Muscle of back (tissue), 13 donors: ENCODE measurements at places on chromosomes 4 and X.
A peak's percentile ranks its signal among the peaks of the same experiment; 100 is the strongest.

DNA sequence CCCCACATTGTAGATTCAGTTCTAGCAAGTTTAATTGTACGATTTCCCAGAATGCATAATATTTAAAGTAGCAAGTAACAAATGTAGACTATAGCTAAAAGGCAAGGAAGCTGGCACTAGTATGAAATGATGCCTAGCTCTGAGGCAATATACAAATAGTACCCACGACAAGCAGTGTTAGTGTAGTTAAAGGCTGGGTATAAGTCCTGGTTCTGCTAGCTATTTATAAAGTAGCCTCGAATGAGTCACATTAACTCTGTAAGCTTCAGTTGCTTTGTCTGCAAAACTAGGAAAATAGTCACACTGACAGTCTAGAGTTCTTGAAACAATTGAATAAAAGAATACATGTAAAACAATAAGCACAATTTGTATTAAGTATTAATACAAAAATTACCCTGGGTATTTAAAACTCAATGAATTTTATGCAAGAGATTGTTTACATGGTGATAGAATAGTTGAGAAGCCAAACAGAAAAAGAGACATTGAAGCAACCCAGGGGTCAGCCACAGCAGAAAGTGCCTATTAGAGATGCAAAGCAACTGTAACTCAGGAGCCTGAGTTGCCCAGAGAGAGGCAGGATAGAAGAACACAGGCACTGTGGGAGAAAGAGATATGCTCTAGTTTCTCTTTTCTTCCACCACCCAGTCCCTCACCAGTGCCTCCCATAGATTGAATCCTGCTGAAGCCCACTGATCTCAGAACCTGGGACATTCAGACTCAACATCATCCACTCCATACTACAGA, 949.0 kb downstream of the C4orf33 start:
- DNase-seq: no peak

- DNase-seq: peak; percentile 95
Observed at GRCh38 chr4:124712372-124713184, at the start of gene ANKRD50. TSS of gene ANKRD50 (minus strand) at chr4:124712732. CDS start at chr4:124710511, 2,221 bp downstream.

- DNase-seq: peak; percentile 2
Observed at GRCh38 chr4:28774344-28774743, 1913.7 kb downstream of the STIM2 start.

DNA sequence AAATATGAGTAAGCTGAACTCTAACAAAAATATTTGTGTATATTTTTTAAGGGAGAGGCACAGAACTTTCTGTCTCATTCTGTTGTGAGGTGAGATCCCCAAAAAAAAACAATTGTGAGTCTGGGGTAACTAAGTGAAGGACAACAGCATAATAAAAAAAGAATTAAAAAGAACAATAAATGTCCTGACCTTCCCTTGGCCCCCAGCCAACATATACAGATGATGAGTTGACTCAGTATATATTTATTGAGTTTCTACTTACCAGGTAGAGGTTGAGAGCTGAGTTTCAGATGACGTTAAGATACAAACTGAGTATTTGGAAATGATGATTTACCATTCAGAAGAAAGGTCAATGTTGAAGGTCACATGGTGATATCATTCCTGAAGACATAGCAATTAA, 239.5 kb downstream of the KCNIP4 start:
- DNase-seq: no peak

- no peak for DNase-seq
Observed at GRCh38 chr4:83873996-83874395, 338.1 kb downstream of the GPAT3 start.

DNA sequence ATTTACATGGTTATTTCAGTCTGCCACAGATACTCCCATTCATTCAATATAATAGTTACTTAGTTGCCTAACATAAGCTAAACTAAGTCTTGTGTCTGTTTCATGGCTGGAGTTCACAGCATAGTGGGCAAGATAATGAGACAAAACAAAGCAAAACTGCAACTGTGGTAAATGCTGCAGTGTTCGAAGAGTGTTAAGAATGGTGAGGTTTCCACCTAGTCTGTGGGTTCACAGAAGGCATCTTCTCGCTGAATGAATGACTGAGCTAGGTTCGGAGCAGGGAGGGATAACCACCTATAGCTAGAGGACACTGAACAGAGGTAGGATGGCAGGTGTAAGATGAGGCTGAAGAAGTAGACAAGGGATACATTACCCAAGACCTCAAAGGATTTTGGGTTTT, 171.0 kb downstream of the FBXW7 start:
- DNase-seq: no peak

DNA sequence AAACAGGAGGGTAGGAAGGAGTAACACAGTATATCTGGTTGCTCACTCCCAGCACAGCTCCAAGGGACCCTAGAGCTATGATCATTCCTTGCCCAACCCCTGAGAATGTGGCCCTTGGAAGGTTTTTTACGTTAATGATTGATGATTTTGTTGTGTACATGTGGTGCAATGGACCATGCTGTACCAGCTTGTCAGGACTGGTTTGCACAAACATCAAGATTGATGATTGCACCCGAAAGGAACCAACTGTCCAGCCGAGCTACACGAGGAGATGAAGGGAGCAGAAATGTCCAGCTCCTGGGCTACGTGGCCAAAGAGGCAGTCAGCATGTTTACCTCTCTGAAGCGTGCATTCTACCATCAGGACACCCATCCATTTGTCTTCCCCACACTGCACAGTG, 83.2 kb upstream of the USP9X start:
- DNase-seq: no peak

- DNase-seq: peak; percentile 15
Observed at GRCh38 chrX:136920001-136920400, 39.5 kb upstream of the RBMX start.

- DNase-seq: no peak
Observed at GRCh38 chr4:169225058-169225751, 45.6 kb downstream of the SH3RF1 start.

DNA sequence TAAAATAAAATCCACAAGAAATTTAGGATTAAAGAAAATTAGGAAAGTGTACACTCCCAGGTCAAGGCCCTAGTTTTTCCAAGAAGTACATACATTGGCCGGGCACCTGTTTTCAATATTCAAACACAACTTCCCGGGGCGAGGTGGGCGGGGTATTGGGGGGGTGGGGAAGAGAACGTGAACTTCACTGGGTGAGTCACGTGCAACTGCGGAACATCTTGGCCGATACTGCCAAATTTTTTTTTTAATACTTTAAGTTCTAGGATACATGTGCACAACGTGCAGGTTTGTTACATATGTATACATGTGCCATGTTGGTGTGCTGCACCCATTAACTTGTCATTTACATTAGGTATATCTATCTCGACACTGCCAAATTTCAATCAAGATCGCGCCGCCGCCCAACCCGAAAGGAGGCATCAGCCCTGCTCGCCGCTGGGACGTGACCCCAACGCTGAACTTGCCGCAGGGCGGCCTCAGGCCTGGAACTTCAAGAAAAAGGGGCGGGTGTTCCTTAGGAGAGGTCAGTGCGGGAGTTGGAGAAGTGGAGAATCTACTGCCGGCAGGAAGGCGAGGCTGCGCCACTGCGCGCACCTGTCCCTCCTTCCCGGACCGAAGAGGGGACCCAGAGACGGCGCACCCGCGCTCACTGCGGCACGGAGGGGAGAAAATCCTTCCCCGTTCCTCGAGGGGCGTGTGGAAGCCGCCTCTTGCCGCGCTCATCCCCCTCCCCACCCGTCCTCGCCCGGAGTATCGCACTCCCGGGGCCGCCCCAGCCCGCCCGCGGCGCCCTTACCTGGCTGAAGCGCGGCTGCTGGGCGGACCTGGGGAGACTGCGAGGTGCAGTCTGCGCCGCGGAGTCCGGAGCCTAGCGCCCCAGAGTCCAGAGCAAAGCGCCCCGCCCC, at the start of gene TEC:
Gene TEC, minus strand, starts transcription at position 883 of the 905 bp plus-strand sequence. CDS start 41,224 bp downstream, outside the sequence.
- DNase-seq: peak; percentile 18

- no peak for DNase-seq
Observed at GRCh38 chr4:6848717-6849305, 60.8 kb upstream of the TBC1D14 start.

DNA sequence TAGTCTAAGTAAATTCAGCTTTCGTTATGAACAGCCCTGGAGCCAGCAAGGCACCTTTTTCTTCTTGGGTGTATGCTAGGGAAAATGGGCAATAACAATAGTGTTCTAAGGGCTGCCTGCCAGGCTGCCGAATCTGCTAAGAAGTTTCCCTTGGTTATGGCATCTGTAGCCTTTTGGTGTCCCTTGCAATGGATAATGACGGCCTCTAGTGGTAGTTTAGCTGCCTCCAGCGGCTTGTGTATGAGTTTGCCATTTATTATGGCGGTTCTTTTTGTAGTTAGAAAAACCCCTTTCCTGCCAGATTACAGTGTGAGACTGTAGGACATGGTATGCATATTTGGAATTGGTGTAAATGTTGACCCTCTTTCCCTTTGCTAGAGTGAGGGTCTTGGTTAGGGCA, 78.9 kb upstream of the SPIN4 start:
- no peak for DNase-seq

GRCh38 chr4:749698-750666, 44.4 kb downstream of the PCGF3 start:
- DNase-seq: no peak

GRCh38 chr4:83231620-83232076, 53.0 kb downstream of the COQ2 start:
- no peak for DNase-seq

DNA sequence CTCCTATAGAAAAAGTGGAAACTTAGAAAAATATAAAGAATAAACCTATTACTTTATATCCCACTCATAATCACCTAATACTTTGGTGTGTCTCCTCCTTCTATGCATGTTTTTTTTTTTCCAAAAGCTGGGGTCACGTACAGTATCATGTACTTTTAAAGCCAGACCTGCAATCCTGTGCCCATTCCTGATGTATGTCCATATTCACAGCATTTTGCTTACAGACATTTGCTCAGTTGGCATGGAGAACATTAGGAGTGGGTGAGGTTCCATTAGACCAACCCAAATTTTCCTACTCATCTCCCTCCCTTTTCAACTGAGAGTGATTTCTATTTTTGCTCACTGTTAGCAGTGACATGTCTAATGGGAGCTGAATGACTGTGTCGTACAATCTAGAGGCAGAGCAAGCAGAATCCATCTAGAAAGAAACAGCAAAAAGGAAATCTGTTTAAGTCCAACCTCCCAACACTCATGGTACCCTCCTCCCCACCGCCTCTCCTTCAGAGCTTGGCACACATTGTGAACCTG, 195.6 kb upstream of the KLF3 start:
- no peak for DNase-seq
